ENCODE measurements at places on chromosomes 2 and 18.

DNA sequence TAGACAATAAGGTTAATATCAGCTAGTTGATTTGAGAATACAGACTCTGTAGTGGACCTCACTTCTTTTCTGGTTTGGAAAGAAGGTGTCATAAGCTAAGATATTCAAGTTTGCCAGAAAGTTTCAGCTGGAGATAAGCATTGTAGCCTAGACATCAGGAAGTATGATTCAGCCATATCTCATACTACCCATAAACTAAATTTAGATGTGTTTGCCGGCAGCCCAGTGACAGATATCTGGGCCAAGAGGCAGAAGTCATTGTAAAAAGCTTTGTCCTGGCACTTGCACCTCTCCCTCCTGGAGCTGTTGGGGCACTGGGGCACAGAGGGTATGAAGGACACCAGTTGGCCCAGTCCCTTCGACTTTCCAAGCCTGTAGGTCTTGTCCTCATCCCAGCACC, 128.0 kb downstream of the EPHA4 start:
- no peak for DNase-seq

DNA sequence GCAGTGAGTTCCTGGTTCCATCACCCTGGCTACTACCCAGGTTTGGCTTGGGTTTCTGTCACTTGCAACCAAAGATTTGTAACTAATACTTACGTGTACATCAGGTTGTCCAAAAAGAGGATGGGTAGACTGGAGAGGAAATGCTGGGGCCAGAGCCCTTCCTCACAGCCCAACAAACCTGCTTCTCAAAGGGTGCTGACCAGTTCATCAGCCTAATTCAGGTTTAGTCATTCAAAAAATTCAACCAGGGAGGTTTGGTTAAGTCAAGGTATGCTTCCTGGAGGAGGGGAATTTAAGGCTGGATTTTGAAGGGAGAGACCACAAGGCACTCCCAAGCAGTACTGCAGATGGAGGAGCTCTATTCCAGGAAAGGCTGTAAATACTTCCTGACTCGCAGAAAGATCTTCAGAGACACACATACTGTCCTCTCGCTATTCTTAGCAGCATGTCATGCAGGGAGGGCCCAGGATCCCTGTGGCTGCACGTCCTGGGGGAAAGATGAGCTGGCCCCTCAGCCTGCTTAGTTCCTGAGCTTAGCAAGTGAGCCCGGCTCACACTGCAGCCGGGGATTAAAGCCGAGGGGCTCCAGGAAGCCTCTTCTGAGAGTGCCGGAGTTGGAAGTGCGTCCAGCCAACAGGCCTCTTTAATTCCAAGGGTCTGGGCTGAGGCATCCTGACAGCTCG, 40.0 kb upstream of the BIN1 start:
- no peak for DNase-seq

- no peak for DNase-seq
Observed at GRCh38 chr2:24495451-24495850, 4.4 kb downstream of the NCOA1 start.

- no peak for DNase-seq
Observed at GRCh38 chr2:102418421-102418961, 4.5 kb upstream of the IL18RAP start.

DNA sequence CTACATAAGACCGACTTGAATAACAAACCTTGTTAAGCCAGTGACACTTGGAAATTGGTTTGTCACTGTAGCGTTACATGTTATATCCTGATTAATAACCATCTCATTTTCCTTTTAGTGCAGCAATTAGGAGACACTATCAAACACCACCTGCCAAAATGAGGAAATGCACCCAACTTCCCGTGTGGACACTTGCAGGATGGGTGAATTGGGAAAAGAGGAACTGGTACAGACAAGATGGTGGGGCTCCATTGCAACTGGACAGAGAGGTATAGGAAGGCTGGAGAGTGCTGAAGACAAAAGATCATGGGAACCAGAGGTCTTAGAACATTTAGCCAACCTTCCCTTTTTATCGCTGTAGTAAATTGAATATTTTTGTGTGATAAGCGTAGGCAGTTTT, 816.3 kb upstream of the HS6ST1 start:
- DNase-seq: no peak

- no peak for DNase-seq
Observed at GRCh38 chr2:44442019-44442418, 80.3 kb downstream of the CAMKMT start.

DNA sequence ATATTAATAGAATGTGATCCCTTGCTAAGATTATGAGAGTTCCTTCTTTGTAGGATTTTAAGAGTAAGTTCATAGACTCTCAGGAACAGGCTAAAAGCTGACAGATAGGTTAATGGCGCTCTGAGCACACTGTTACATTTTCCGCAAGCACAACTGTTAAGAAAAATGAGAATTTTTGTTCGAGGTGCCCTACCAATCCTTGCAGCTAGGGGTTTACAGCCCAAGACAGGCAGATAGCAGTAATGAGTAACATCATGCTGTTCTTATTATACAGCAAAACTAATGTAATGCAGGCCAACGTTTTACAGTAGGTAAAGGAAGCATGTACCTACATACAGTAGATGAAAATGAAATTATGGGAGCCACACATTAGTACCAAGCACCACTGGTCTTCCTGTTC, 11.2 kb upstream of the BOD1L2 start:
- no peak for DNase-seq

- no peak for DNase-seq
Observed at GRCh38 chr18:63619661-63620060, 24.4 kb downstream of the SERPINB4 start.

DNA sequence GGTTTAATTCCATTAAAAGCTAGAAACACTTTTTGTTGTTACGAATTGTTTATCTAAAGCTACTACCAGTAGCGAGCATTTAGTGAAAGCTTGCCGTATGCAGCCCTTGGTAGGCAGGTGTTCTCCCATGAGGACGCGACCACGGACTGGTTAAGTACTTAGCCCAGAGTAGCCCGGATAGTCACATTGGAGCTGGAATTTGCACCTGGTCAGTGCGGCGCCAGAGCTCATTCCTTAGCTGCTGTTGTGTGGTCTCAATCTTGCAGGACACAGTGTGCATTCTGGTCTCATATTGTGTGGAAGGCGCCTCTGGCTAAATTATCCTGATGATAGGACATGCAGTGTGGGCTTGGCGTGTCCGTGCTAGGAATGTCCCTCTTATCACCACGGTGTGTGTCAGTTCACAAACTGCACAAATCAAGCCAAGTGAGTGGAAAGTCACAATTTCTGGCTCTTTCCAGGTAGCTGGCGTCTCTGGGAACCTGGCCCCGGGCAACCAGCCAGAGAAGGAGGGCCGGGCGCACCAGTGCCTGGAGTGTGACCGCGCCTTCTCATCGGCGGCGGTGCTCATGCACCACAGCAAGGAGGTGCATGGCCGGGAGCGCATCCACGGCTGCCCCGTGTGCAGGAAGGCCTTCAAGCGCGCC, 133.3 kb downstream of the ZNF236 start:
- no peak for DNase-seq

DNA sequence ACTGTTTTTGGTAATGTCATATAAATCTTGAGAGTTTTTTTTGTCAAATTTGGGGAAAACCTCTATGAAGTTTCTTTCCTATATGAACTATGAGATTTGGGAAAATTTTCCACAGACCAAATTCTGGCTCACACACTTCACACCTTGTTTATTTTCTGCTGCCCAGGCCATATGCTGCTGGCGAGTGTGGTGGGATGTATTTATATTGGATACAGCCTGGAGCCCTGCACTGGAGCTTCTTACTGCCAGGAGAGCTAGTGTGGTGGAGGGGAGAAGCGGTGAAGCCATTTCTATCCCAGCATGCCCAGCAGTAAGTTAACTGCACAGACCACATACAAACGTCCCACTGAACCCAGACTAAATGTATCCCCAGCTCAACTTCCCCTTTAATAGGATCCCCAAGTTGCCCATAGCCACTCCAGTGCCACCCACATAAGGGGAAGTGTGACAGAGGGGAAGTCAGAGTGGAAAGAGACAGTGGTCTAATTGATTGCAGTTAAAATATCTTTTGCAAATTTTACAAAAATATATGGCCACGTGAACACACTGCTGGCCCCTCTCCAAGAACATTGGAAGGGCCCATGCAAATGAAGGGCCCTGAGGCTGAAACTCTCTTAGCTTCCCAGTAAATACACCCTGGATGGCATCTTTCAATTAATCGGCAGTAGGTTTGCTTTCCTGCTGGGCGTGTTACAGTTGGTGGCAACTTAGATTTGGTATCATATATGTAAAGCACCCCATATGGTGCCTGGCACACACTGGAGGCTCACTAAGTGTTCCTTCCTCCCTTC, 146.6 kb upstream of the ITGA6 start:
- no peak for DNase-seq

DNA sequence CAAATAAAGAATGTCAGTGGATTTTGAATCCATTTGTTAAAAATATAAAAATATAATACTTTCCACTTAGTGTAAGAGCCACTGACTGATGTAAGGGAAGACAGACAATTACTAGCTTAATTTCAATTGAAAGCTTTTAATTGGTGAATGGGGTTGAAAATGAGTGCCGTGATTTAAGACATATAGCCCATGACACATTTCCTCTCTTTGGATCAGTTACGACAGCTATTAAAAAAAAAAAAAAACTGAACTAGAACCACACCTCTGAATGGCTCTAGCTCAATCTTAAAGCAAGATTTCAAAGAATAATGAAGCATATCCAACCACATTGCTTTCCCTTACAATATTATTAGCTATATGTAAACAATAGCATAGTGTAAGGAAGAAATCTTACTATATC, 44.0 kb downstream of the CIB4 start:
- no peak for DNase-seq

GRCh38 chr2:95122197-95122551, 566 bp upstream of the MRPS5 start:
- DNase-seq: no peak

GRCh38 chr2:60741576-60741975, 14.5 kb upstream of the PAPOLG start:
- DNase-seq: no peak
